Frontal cortex (tissue), 4 donors: ENCODE measurements at places on chromosomes 12 and 14.

DNA sequence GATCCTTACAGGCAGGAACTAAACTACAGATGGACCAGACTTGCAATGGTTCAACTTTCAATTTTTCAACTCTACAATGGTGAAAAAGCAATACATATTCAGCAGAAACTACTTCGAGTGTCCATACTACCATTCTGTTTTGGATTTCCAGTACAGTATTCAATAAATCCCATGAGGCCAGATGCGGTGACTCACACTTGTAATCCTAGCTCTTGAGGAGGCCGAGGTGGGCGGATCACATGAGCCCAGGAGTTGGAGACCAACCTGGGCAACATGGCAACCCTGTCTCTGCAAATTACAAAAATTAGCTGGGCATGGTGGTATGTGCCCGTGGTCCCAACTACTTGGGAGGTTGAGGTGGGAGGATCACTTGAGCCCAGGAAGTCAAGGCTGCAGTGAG, 336.1 kb downstream of the MED13L start:
- no peak for DNase-seq

- peak; percentile 52 for DNase-seq
These were observed 31.5 kb downstream of the TMEM63C start for GRCh38 chr14:77212943-77213678.

- no peak for DNase-seq
These were observed 67.6 kb downstream of the TECPR2 start for GRCh38 chr14:102430212-102430908.

- DNase-seq: no peak
These were observed 71.8 kb upstream of the GZMB start for GRCh38 chr14:24705840-24706239.

- no peak for DNase-seq
These were observed 281.5 kb downstream of the CACNA1C start for GRCh38 chr12:2334271-2334670.

- no peak for DNase-seq
These were observed 2.7 kb downstream of the KHNYN start for GRCh38 chr14:24432259-24433131.

GRCh38 chr14:90728951-90729350, 87.3 kb downstream of the TTC7B start:
- no peak for DNase-seq

DNA sequence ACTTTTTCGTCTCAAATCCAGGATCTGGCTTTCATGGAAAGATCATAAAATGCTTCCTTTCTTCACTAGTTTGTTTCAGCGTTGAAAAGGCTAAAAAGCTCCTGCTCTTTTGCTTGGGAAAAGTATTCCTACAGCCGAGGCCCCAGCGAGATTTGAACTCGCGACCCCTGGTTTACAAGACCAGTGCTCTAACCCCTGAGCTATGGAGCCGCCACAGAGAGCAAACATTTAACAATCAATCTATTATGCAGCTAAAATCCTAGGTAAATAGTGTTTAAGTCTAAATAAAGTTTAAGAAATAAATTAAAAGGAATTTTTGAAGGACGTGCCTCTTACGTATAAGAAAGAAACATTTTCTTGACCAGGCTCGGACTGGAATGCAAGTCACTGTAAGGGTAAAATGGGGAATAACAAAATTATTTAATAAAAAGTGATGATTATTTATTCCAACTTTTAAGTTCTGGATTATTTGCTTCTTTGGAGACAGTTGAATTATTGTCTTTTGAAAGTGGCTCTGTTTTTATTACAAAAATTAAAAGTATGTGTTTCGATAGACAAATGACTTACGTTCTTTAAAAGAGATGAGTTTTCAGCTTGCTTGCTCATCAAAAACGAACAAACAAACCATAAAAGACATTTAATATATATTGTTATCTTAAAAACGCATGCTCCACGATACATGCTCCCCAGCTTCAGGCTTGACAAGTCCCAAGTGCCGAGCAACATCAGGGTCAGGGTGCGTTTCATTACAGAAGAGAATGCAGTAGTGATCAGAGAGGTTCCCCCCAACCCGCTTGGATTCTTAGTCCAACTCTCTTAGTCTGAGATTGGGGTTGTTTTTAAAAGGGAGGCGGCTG, 10.2 kb downstream of the OR6S1 start:
- no peak for DNase-seq

DNA sequence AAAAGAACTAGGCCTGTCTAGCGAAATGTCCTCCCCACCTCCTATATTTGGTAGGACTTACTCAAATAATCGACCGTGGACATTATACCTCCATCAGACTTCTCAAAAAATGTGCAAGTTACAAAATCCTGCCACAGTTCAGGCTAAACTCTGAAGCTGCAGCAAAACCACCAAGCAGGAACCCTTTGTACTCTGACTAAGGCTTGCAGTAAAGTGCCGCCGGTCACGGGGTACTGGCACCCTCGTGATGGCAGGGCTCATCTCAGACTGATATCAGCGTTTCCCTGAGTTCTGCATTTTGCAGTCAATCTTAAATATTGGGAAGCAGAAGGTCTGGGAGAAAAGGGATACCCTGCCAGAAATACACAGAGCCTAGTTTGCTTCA, 17.1 kb downstream of the SLC11A2 start:
- no peak for DNase-seq

DNA sequence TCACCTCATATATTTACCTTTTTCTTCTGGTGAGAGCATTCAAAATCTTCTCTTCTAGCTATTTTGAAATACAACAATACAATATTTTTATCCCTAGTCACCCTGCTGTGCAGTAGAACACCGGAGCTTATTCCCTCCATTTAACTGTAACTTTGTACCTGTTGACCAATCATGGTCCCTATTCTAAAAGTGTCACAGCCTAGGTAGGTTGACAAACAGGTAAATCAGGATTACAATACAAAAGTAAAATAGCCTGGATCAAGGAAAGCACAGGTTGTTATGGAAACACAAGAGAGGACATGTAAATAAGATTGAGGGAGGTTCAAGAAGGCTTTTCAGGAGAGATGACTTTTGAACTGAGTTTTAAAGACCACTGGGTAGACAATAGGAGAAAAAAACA, 670.9 kb downstream of the DIO2 start:
- DNase-seq: no peak

GRCh38 chr14:66651536-66652220, 143.7 kb downstream of the GPHN start:
- DNase-seq: no peak

- no peak for DNase-seq
These were observed 9.6 kb downstream of the PLXNC1 start for GRCh38 chr12:94157981-94158411.

DNA sequence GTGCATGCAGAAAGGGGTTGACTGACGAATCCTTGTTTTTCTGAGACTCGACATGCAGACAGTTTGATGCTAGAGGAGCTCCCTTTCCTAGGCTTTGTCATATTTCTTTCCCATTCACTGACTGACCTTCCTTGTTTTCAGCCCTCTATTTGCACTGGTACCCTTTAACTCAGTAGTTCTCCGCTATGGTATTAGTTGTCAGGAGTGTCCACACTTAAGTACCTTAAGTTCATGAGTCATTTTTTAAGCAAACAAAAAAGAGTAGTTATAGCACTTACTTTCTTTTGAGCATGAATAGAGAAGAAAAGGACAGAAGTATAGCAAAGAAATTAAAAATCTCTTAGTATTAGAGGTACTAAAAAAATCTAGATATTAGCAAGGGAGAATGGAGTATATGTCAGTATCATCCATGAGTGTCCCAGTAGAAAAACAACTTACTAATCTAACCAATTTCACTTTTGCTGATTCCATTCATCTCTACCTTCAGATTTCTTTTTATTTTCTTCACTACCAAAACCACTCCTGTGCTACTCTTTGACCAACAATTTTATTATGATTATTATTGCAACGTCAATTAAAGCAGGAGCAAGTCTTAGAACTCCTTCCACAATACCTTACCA, 8.3 kb downstream of the ATP2B1 start:
- DNase-seq: no peak

DNA sequence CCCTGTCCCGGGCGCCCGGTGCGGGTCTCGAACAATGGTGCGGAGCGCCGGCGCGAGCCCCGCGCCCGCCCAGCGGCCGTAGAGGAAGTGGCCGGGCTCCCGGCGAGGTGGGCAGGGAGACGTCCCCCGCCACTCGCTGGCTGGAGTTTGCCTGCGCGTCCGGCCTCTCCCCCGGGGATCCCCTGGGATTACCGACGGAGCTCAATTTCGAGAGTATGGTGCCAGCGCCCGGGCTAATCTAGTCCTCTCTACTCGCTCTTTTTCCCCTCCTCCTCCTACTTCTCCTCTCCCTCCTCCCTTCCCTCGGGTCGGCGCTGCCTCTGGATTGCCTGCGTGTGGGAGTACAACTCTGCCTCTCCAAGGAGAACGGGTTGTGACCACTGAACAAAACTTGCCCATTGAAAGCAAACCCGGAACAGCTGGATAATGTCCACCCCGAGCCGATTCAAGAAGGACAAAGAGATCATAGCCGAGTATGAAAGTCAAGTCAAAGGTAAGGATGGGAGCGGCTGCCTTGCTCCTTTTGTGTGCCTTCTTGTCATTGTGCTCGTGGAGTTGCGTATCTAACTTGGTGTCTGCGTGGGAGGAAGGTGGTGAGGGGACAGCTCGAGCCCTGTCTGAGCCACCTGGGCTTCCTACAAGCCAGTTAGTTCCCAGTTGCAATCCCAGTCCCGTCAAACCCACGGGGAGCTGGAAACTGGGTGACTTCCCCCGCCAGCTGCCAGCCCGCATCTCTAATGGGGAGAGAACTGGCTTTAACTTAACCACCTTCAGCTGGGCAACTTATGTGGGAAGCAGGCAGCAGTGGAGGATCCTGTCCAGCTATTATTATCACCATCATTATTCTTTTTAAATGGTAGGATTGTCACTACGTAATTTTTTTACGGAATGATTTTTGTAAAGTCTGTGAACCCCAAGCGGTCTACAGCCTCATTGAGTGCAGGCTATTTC, at the start of gene SRGAP1:
SRGAP1 (plus strand) TSS at position 310 of the 951 bp plus-strand sequence; CDS start at position 427, 117 bp downstream.
- DNase-seq: peak; percentile 30

- DNase-seq: no peak
These were observed 42.8 kb downstream of the NKX2-1 start for GRCh38 chr14:36477266-36477665.

DNA sequence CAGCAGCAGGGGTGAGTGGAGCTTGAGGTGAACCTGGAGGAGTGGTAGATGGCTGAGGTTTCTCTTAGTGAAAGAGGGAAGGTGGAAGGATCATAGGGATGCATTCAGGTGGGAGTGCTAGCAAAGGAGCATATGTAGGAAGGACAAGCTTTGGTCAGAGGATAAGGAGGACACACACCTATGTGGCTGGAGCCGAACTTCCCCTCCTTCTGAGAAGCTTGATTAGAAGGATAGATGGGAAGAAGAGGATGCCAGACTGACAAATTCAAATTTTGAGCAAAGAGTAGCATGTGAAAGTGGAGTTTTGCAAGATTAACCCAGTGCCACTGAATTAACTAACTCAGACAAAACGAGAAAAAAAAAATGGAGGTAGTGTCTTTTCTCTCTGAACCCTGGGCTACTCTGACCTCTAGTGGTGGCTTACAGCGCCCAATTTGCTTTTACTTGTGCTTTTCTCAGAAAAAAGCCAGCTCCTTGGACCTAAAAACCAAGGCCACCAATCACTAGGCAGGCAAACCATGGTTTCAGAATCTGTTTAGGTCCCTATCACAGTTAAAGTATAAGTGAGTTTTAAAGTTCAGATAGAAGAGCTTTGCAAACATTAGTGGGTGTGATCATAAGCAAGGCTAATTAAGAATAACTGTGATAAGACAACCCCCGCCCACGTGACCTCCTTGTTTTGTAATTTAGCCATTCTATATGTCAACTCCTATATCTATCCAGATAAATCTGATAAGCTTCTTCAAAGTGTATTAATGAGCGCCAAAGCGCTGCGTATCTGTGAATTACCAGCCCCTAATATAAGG, 15.5 kb downstream of the EMP1 start:
- DNase-seq: peak; percentile 40

DNA sequence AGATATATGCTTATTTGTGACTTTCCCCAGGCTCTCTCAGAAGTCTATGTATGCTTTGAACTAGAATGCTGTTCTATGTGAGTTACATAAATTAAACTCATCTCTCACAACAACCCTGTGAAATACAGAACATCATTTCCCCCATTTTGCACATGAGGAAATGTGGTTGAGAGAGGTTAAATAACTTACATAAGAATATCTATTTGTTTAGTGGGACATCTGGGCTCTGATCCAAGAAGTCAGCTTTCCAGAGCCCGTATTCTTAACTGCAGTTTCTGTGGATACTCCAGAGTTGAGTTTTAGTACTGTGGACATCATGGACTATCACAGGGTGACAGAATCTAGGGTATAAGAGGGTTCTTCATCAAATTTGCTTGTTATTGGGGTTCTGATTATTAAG, 242.5 kb upstream of the ARHGAP5 start:
- DNase-seq: no peak

DNA sequence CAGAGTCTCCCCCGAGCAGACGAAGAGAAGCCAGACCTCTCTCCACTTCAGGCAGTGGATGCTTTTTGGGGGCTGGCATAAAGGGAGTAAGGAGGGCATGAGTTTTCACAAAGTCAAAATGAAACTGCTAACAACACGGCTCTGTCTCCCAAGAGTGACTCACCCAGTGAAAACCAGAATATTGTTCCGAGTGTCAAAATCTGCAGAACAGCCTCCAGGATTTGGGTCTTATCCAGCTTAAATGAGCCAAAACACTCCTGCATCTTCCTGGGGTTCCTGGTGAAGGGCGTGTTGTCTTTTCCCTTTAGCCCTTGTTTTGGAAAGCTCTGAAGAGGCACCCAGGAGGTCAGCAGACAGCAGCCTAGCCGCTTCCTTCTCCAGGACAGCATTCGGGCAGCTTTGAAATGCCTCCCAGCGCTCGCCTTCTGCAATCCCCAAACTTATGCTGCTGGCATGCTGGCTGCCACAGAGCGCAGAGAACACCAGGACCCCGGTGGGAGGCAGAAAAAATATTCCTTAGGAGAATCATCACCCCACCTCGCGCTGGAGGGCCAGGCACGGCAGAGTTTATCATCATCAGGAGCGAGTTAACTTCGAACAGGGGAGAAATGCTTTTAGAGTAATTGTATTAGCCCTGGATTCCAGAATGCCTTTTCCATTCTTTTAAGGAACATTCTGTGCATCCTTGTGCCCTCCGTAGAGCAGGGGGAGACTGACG, 117.7 kb upstream of the NCOR2 start:
- DNase-seq: peak; percentile 66

DNA sequence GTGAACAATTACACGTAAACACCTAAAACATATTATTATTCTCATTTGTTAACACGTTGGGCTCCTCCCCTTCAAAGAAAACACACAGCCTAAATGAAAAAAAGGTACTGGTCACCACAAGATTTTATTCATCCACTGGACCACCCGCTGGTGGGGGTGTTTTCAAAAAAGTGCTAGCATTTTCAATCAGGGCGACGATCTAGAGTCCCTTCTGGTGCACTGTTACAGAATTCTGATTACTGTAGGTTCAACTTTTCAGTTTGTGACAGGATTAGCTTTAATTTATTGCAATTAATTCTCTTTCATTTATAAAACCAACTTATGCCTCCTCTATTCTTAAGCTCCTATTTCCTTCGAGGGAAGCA, 443 bp downstream of the MAGOHB start:
- DNase-seq: no peak

DNA sequence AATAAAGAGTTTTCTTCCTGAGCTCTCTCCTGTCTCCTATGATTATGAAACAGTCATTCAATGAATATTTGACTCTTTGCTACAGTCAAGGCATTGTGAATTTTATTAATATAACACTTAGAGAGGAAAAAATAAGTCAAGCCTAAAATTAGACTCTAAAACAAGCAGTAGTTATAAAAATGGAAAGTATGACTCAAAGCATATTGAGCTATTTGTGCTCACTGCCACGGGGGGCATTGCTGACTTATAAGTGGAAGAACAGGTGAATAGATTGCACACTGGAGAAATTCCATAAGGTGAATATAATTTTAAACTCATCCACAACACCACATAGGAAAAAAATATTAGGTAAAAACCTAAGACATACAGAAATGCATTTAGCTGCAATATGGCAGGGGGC, 87.7 kb upstream of the CCDC196 start:
- no peak for DNase-seq
